ENCODE measurements at places on chromosomes 1 and 21.

DNA sequence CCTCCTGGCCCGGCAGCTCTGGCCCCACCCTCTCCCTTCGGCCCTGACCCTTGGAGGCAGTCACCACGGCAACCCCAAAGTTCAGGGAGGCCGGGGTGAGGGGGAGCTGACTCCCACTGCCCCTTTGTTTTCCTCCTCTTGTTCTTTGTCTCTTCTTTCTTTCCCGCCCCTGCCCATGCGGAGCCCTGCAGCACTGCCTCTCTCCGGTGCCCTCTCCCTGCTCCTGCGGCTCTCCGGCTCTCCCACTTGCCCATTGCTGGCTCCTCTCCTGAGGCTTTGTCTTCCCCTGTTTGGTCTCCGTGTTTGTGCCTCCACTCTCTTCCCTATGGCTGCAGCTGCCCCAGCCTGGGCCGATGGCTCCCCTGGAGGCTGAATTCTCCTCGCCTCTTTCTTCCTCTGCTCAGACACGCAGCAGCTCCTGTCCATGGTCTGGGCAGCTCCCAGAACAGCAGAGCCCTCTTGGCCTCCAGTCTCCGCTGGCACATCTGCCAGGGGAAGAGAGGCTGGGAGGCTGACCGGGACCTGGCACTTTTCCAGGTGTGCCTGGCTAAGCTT, 5.8 kb downstream of the CELSR2 start:
- DNase-seq: no peak

DNA sequence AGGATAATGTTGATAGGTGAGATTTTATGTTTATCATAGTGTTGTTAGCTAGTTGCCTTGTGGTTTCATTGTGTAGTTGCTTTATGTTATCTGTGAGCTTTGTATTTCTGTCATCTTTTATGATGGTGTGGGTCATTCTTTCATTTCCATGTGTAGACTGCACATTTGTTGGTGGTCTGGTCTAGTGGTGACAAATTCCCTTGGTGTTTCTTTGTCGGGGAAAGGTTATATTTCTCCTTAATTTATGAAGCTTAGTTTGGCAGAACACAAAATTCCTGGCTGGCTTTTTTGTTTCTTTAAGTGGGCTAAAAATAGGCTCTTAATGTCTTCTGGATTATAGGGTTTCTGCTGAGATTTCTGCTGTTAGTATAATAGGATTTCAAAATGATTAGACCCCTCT, 347.2 kb upstream of the ADAMTS5 start:
- DNase-seq: no peak

DNA sequence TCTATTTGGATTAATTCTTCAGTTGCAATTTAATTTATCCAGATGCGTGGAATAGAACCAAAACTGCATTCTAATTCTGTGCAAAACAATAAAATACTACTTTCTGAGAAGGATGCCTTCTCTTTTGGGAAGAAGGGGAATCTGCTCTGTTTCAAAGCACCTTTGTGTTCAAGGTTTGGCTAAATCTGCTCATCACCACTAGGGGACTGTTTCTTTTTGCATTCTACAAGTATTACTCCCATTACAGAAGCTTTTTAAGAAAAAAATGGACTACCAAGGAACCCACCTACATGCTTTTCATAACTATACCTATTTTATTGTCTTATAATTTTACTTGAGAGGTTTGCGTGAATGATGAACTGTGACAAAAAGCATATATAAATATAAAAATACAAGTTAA, 18.2 kb downstream of the MRPS6 start:
- DNase-seq: no peak

DNA sequence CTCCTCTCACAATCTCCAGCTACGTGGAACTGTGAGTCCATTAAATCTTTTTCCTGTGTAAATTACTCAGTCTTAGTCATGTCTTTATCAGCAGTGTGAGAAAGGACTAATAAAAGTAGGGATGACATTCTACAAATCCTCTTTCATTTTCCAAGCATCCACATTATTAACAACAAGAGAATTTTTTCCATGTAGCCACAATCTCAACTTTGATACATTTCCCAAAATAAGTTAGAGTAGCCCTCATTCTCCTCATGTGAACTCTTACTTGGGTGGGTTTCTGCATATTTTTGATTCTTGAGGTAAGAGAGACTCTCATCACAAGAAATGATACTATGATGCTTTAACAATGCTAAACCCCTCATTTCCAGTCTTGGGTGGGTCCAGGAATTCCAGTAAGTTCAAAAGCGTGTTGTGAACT, 52.8 kb downstream of the TNFSF18 start:
- no peak for DNase-seq

GRCh38 chr1:85274969-85275453, 1.4 kb downstream of the BCL10 start:
- DNase-seq: no peak

DNA sequence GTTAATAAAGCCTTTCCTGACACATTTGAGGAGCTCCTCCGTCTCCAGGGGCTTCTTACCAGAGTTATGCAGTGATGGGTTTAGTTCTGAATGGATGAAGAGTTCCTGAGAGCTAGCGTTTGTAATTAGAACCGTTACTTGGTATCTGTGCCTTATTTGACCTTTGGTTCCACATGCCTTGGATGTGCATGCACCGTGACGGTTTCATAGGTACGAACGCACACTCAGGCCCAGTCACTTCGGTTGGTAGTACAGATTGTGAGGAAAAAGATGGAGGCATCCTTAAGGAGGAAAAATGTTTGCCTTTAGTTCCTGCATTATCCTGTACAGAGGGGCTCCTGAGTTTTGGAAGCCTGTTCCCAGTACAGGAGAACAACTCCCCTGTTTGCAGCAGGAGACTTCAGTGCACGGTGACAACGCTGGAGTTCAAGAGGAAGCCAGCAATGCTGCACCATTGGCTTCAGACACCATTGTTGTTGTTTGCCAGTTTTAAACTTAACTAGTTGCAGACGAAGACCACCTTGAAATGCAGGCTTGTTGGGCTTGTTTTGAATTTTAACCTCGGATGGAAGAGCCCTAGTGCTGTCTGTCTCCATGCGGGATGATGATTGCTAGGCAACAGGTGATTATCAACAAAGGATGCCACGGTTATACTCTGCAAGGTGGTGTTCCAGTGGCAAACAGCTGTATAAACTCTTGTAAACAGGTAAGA, 8.2 kb downstream of the RBM15 start:
- DNase-seq: no peak

GRCh38 chr1:50452700-50453099, 29.5 kb upstream of the DMRTA2 start:
- no peak for DNase-seq

- DNase-seq: no peak
Observed at GRCh38 chr1:34928066-34928696, 1.3 kb downstream of the DLGAP3 start.

DNA sequence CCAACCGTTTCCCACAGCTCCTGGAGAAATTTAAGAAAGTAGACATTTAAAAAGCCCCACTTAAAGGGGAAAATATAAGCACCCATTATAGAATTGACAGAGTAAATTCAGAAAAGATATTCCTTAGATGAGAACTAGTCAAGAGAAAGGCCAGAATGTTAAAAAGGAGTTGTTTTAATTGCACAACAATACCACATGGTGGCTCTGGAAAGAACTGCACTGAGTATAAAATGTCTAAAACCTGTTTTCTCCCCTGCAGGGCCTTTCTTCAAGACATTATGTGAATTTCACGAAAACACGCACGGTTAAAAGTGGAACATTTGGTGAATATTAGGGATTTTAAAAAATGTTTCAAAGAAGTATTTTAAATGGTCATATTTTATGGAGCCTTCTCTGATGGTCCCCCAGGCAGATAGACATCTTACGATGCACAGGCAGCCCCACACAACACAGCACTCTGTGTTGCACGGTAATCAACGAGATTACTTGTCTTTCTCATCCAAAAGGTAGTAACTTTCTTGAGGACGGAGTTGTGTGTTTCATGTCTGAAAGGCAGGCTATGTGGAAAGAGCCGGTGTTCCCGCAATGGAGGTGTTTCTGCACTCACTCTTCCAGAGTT, 101.9 kb downstream of the PRRX1 start:
- no peak for DNase-seq

DNA sequence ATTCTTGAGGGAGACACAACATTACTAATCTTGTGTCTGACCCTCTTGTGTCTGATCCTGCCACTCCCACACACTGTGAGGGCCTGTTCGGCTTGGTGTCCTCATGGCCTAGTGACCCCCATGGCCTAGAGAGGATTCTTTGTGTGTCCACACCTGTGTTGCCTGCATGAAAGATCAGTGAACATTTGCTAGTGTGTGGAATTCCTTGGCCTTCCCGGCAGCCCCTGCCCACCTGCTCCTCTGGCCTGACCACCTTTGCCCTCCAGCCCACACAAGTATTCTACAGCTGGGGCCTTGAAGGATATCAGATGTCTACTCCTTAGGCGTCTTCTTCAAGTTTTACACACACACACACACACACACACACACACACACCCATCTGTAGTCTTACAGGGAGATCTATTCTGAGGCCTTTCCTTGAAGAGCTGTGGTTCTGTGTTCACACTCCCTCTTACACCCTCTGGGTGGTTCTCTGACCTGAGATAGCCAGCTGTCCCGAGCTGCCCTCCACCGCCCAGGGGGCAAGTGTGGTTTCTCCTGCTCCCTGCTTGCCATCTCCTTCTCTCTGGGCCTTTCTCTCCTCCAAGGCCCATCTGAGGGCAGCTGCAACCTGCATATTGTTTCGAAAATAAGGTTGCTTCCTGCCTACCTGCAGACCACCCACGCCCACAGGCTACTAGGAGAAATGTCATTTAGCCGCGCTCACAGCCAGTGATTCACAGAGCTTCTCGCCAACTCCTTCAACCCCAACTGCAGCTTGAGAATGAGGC, 45.4 kb downstream of the CD247 start:
- no peak for DNase-seq

Measured in COR-L47 (cell line).